ENCODE measurements at places on chromosomes 3 and 15. TPM values are rescaled to one million over a fixed set of nuclear protein-coding genes. Genes with fewer than 3 reads are reported as not detected.

SKIC8 gene
- 62.9 TPM for total RNA-seq

SPRED1 gene
- 1.2 TPM for total RNA-seq

FSD2 gene
- total RNA-seq, result not detected

MYRIP gene
- total RNA-seq, result not detected

ITIH3 gene
- total RNA-seq, result not detected

CCR3 gene
- not detected for total RNA-seq

PLSCR2 gene
- not detected for total RNA-seq

LSAMP gene
- not detected for total RNA-seq

ZIC4 gene
- total RNA-seq, result not detected

SLC12A1 gene
- not detected for total RNA-seq

EAF1 gene
- 25.8 TPM for total RNA-seq

TMEM39A gene
- total RNA-seq, result 44.4 TPM

RPL4 gene
- 4,492 TPM for total RNA-seq

TKT gene
- 173 TPM for total RNA-seq

NUTM1 gene
- not detected for total RNA-seq

U2SURP gene
- total RNA-seq, result 148 TPM

All from CD8-positive, alpha-beta memory T cell (primary cell).